M059J (cell line): ENCODE measurements at places on chromosomes 6 and 20. TPM values are rescaled to one million over a fixed set of nuclear protein-coding genes. Genes with fewer than 3 reads are reported as not detected.

GRCh38 chr20:16816192-16816591 lies 68.0 kb downstream of the OTOR start:
- no peak for DNase-seq

- no peak for DNase-seq
Observed at GRCh38 chr6:136161950-136162349, 88.2 kb downstream of the MTFR2 start.

- no peak for DNase-seq
Observed at GRCh38 chr20:31915491-31916280, 36.2 kb downstream of the PDRG1 start.

- no peak for DNase-seq
Observed at GRCh38 chr20:16445482-16445881, 127.8 kb downstream of the KIF16B start.

- DNase-seq = no peak
Observed at GRCh38 chr6:134896910-134897309, 53.0 kb downstream of the ALDH8A1 start.

- no peak for DNase-seq
Observed at GRCh38 chr20:57247292-57247965, 19.0 kb downstream of the BMP7 start.

The VARS1 gene
- 33.1 and 51.2 TPM in 2 replicates for total RNA-seq

The ARFGAP1 gene
- total RNA-seq = 35.3 and 78.1 TPM in 2 replicates

The SLC35D3 gene
- not detected in 2 replicates for total RNA-seq
